Stimulated activated CD8-positive, alpha-beta memory T cell treated with anti-CD3 and anti-CD28 coated beads, Interleukin-4, amount 100 ng/mL, for 1 hour (primary cell): ENCODE measurements at places on chromosomes 12 and 14.

DNA sequence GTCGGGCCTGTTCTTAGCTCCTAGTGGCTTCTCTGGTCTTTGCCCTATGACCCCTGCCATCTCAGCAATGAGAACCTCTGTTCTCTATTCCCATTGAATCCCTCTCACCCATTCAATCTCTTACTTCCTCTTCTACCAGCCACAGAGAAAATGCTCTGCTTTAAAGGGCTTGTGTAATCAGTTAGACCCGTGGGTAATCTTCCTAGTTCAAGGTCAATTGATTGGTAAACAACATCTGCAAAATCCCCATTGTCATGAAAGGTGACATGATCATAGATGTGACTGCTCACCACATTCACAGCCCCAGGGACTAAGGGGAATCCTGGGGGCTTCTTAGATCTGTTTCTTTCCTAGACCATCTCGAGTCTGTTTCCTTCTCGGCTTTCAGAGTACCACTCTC is 7.2 kb upstream of the CCDC197 start:
- no peak for DNase-seq

DNA sequence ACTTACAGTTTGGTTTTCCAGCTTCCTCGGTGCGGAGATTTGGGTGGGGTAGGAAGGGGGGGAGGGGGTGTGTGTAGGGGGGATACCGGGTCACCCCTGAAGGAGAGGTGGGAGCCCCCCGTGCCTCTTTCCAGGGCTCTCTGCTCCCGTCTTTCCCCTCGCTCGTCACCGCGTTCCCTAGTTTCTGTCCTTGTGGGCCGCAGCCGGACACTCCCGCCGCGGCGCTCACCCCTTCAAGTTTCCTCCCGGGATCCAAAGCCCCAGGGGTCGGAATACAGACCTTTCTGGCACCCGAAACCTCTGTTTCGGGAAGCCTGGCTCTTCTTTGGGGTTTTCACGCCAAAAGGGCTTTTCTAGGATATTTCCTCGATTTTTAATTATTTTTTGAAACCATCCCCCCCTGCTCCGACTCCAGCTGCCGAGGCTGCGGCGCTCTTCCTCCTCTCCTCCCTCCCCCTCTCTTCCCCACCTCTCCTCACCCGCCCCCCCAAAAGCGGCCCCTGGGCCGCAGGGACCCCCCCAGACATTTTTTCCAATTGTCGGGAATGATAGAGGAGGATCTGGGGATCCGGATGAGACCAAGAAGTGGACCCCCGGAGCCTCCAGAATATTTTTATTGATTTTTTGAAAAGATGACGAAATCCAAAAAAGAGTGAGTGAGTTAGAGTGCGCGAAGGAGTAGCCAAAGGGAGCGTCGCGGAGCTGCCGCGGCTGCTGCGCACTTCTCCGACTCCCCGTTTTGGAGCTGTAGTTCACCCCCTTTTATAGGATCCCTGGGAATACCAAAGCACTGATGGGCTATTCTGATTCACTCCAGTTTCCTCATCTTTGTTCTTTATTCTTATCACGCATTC is 1.7 kb downstream of the CCND2 start:
- DNase-seq, result no peak

DNA sequence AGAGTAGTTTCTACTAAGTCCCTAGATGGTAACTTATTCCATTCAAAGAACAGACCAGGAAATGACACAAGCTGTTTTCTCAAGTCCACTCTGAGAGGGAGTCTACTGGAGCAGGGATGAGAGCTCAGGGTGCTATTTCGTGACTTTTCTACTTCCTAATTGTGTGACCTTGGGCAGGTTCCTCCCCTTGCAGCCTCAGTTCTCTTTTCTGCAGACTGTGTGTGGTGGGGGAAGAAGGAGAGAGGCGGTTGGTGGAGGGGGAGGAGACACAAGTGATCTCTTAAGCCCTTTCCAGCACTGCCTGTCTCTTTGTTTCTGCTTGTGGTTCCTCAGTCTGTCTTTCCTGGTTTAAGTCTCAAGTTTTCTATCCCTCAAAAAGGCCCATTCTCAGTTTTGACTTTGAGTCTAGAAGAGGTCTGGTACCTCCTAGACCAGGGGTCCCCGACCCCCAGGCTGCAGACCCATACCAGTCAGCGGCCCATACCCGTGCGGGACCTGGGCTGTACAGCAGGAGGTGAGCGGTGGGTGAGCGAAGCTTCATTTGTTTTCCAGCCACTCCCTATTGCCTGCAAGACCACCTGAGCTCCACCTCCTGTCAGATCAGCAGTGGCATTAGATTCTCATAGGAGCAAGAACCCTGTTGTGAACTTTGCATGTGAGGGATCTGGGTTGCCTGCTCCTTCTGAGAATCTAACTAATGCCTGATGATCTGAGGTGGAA is 10.7 kb downstream of the FGF6 start:
- DNase-seq, result no peak

DNA sequence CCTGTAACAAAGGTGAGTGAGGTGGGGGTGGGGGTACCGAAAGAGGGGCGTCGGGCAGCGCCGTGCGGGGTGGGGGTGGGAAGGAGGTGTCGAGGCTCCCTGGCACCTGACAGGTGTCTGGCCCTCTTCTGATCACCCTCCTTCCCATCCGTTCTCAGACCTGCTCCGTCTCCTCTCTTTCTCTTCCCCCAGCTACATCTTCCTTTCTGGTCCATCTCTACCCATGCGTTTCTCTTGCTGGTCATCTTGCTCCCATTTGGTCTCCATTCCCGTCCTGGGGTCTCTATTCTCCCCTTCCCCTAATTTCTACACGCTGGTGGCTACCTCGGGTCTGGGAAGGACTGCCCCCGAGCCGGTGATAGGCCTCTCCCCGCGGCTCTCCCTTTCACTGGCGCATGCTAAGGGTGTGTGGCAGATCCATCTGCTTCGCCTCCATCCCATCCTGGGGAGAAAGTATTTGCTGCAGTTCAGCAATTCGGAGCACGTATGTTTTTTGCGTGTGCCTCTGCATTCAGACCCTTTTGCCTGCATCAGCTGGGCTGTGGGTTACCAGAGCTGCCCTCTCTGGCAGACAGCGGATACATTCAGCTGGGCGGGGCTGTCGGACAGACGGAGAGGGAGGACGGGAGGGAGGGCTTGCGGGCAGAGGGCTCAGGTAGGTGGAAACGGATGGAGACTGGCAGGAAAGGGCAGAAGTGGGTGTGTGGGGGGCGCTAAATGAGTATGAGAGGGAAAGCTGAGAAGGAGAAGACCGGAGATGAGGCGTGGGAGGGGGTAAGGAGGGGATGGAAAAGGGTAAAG is 730 bp downstream of the CLSTN3 start:
- DNase-seq, result no peak

GRCh38 chr12:40054555-40055227 is 51.2 kb downstream of the SLC2A13 start:
- DNase-seq, result no peak
